Activated CD8-positive, alpha-beta T cell treated with anti-CD3 and anti-CD28 coated beads for 36 hours (primary cell): ENCODE measurements at places on chromosomes 2 and 18. TPM values are rescaled to one million over a fixed set of nuclear protein-coding genes. Genes with fewer than 3 reads are reported as not detected.

DNA sequence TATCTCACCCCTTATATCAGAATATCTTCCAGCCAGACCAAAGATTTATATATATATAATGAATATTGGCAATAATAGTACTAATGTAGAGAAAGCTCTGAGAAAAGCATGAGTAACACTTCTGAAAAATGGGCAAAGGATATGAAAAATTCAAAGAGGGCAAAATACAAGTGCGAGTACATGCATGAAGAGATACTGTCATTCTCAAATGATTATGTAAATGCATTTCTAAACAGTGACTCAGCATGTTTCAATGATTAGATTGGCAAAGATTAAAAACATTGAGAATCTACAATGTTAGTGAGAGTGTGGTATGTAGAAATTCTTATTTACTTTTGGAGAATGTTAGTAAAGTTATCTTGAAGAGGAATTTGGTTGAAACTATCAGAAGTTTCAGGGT is 118.3 kb upstream of the NEDD4L start:
- no peak for DNase-seq

DNA sequence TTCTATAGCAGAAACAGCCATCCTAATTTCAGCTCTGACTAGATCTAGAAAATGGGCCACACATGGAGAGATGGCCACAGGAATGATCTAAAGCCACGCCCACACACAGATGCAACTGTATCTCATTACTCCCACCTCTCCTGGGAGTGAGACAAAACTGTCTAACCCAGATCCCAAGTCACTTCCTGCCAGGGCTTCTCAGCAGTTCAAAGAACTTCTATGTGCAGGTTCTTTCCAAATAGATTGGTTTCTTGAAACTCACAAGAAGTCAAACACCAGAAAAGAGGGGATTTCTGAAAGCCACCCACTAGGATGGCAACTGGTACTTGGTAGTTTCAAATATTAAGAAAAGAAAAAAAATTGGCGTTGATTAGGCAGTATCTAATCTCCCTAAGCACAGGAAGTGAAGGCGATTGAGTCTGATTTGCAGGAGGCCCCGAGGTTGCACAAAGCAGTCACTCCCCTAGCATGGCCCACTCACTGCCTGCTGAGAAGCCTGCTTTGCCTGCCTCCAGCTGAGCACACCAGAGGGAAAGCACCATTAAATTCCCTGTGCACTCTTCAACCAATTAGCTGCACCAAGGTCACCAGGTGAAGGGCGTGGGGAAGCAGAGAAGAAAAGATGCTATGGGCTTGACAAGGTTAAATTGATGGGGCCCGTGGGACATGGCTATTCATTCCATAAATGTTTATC is 51.1 kb downstream of the PAPOLG start:
- DNase-seq, result peak; percentile 81

- DNase-seq, result peak; percentile 94
Observed at GRCh38 chr2:231545105-231545902, 15.1 kb upstream of the NMUR1 start.

DNA sequence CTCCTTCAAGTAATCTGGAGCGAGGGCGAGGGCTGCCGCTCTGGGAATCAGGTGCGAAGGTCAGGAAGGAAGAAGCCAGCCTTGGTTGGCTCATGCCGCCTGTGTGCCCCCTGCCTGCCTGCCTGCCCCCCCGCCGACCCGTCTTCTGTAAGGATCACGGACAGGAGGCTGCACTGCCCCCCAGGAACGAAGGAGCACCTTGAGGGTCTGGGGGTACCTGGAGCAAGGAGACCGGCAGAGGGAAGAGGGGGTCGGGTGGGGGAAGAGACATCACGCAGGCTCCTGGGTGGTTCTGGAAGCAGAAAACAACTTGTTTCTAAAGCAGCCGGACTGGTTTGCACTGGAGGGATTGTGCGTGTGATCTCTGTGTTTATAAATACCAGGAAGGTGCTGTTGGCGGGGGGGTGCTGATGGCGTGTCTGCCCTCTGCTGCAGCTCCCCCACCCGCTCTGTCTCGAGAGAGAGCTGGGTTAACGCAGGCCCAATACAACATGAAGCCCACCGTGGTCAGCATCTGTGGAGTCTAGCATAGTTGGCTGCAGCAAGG is 1.7 kb downstream of the FOSL2 start:
- DNase-seq, result peak; percentile 40

DNA sequence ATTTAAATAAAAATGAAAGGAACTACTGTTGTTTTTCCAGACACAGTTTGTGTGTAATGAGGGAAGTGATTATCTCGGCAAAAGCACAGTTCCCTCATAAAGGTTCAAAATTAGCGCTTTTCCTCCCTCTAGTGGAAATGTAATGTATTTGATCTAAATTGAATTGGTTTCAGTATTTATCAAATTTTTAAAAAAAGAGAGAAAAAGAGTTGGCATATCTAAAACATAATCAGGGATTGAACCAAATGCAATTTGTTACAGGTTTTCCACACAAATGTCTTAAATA is 37.5 kb downstream of the CMPK2 start:
- no peak for DNase-seq

DNA sequence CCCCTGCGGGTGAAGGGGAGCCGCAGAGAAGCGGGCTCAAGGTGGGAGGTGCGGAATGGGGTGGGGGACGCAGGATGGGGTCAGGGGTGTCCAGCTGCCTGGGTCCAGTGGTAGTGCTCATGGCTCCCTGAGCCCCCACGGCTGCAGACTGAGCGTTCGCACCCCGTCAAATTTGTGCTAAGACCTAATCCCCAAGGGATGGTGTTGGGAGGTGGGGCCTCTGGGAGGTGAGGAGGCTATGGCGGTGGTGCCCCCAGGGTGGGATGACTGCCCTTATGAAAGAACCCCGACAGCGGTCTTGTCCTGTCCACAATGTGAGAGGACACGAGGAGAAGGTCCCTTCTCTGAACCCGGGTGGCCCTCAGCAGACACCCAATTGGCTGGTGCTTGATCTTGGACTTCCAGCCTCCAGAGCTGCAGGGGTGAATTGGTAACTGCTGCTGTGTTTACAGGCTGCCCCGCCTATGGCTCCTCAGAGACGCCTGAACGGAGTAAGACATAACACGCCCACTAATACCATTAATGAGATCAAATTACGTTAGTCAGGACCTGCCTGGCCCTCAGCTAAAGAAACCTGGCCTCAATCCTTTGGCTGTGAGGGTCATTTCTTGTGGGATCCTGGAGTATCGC is 42.6 kb downstream of the PXDN start:
- DNase-seq, result no peak

GRCh38 chr2:29731948-29732347 is 189.4 kb downstream of the ALK start:
- no peak for DNase-seq

- no peak for DNase-seq
Observed at GRCh38 chr2:45370369-45370768, 240.7 kb downstream of the SRBD1 start.

DNA sequence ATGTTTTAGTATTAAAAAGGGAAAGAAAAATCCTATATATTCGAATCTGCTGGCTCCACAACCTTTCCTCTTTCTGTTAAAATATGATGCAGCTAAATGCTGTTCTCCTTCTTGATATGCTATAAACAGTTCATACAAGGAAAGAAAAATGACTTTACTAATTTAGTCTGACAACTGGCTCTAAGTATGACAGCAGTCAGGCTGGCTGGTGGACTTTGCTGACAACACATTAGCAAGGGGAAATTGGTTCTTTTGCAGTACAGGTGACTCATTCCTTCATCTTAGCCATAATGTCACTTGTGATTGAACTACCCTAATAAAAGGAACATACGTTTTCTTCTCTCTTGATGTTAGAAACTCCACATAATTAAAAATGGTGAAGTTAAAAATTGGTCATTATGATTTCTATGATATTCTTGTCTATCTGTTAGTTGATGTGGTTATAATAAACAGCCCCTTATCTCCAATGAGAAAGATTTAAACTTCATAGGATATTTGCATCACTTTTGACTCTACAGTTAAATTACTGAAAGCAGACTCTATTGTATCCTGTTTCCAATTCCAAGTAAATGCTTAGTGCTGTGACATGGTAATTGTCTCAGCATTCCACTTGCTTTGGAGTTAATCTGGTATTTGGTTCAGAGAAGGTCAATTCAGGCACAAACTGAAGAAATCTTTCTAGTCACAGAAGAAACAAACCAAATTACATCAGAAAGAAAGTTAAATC is 315.3 kb upstream of the GULP1 start:
- no peak for DNase-seq

- no peak for DNase-seq
Observed at GRCh38 chr18:34773961-34774766, 64.1 kb downstream of the DTNA start.

GRCh38 chr2:190641469-190641868 is 7.4 kb upstream of the NAB1 start:
- no peak for DNase-seq

GRCh38 chr2:238954841-238955591 is 107.1 kb downstream of the TWIST2 start:
- no peak for DNase-seq

- no peak for DNase-seq
Observed at GRCh38 chr2:228374741-228375140, 193.3 kb upstream of the SPHKAP start.

DNA sequence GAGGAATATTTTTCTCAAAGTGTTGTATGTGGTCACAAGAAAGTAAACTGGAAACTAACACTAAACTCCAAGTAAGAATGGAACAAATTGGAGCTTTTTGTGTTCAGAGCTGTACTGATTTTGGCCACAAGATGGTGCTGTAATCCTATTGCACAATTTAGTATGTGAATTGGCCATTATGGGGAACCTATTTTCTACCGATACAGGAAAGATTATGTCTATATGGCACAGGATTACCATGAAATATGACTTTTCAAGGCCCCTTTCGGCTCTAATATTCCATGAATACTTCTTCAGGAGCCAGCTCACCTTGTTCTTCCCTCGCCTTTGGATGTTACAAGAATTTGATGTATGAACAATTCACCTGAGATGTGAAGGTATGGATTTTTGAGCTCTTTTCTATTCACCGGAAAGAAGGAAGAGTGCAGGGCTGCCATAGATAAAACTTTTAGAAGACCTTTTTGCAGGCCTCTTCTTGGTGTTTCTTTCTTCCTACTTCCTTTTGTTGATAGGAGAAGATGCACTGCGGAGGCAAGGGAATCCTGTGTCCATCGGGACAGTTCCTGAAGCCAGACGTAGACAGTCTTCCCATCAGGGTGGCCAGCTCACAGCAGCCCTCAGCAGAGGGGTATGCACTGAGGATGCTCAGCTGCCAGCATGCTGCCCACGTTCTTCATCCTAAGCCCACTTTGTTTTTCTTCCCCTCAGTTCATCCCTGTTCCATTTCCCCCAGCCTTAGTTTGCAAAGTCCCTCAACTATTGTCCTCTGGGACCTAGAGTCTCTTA is 13.3 kb downstream of the MRPL44 start:
- DNase-seq, result peak; percentile 68

DNA sequence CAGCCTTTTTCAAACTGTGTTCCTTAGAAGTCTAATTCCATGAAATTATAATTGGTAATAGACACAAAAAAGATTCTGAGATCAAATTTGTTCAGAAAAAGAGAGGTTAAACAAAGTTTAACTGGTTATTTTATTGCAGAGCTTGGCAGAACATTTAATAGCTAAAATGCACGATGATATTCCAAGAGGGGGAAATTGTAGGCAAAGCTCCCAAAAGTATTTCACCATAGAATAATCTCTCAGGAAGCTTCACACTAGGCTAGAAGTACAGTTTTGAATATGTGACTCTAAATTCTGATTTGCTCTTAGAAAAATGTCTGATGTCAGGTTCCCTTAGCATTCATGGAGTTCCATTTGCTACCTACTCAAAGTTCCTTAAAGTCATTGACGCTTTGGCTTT is 292.4 kb upstream of the SETBP1 start:
- DNase-seq, result no peak

- DNase-seq, result no peak
Observed at GRCh38 chr18:49851624-49852023, 38.3 kb upstream of the ACAA2 start.

DNA sequence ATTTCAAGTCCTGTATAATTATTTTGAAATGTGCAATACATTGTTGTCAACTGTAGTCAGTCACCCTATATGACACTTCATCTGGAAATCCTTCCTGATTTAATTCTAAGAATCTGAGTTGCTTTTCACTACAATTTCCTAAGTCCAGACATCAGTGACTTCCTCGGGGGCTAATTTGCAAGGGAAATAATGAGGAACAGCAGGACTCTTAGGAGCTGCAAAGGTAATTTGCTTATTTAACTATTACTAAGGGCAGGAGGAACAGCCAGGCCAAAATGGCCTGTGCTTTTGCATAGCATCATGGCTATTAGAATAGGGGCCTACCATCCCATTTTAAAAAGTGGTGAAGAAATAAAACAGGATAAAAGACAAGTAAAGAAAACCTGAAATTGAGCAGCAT is 178.8 kb downstream of the MC4R start:
- no peak for DNase-seq

DNA sequence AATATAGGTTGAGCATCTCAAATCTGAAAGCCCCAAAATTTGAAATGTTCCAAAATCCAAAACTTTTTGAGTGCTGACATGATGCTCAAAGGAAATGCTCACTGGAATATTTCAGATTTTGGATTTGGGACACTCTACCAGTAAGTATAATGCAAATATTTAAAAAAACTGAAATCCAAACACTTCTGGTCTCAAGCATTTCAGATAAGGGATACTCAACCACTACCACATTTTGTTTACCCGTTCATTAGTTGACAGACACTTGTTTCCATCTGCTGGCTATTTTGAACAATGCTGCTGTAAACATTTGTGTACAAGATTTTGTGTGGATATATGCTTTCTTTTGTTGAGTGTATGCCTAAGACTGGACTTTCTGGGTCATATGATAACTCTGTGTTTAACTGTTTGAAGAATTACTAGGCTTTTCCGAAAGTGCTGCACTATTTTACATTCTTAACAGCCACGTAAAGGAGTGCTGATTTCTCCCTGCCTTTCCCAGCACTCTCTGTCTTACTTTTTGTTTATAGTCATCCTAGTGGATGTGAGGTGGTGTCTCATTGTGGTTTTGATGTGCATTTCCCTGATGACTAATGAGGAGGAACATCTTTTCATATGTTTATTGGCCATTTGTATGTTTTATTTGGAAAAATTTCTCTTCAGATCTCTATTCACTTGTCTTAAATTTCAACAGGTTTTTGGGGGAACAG is 19.5 kb upstream of the DCDC2C start:
- DNase-seq, result no peak

GRCh38 chr2:74010087-74010541 is 25.4 kb downstream of the TET3 start:
- no peak for DNase-seq

DNA sequence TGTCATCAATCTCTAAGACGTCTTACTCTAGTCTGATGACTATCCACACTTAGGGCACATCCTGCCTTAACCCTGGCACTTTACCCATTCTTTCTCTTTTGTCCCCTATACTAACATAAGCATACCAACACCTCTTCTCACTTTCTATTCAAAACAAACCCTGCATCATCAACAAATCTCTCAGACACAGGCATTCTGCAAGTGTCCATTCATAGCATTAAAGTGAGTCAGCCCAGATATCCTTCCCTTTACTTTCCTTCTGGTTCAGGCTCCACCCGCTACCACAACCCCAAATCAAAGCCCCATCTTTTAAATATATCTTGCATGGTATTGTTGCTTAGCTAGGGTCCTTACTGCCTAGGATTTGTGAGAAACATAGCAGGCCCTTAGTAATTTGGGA is 3.8 kb downstream of the GRB14 start:
- no peak for DNase-seq

The BMP10 gene
- not detected for total RNA-seq

The IL1F10 gene
- not detected for total RNA-seq

The SERPINB11 gene
- not detected for total RNA-seq

The NDC80 gene
- total RNA-seq, result 82.2 TPM

The DRC1 gene
- not detected for total RNA-seq

The SULT1C2 gene
- total RNA-seq, result not detected

The PROM2 gene
- total RNA-seq, result 0.47 TPM

The SERPINB5 gene
- total RNA-seq, result not detected

The SERPINB3 gene
- total RNA-seq, result not detected

The CIB4 gene
- not detected for total RNA-seq
